Stimulated activated CD8-positive, alpha-beta memory T cell treated with anti-CD3 and anti-CD28 coated beads, Interleukin-4, amount 100 ng/mL, for 4 hours (primary cell): ENCODE measurements at places on chromosomes 11 and 22.
A peak's percentile ranks its signal among the peaks of the same experiment; 100 is the strongest.

GRCh38 chr11:73143126-73143838, 1.2 kb upstream of the FCHSD2 start:
- DNase-seq = no peak

DNA sequence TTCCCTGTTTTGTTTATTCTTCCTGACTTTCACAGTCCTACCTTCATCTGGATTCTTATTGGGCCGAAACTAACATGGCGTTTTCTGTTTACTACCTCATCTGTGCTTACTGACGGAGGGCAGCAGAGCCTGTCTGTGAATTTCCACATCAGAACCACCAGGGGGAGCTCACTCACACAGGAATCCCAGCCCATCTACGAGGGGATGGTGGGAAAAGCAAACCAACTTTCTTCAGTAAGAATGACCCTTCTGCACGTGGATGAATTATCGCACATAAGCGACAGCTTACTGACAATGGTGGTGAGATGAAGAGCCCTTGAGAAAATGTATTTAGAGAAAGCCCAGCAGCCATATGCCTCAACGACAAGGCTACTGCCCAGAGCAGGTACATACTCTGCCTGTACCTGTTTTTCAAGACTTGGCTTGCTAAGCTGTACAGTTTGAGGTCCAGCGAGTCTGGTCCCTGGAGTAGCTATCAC, 42.5 kb downstream of the LARGE2 start:
- peak; percentile 9 for DNase-seq

GRCh38 chr22:47213571-47214230, 451.3 kb downstream of the TBC1D22A start:
- DNase-seq = peak; percentile 3

DNA sequence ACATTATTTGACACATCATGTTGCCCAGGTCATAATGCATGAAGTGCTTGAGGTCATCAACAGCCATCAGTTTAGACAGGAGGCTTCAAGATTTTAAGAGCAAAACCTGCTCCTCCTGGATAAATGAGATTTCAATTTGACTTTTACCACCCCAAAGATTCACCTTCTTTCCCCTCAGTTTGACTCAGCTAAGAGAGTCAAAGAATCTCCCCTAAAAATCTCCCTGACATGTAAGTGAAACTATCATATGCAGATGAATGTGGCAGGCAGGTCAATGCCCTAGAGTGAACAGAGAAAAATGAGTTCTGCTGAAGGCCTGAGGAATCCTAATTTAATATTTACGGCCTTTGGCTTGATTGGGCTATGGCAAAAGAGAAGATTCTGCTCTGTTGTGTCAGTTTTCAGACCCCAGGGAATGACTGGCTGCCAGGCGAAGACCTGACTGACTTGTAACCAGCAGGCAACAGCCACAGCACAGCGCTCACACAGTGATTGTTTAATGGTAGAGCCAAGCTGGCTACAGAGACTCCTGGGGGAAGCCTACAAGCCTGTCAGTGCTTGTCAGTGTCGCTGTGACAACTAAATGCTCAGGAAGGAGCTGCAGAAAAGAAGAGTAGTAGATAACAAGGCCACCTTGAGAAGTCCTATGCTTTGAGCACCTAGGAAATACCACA, 491.2 kb upstream of the LRRC4C start:
- DNase-seq = no peak

DNA sequence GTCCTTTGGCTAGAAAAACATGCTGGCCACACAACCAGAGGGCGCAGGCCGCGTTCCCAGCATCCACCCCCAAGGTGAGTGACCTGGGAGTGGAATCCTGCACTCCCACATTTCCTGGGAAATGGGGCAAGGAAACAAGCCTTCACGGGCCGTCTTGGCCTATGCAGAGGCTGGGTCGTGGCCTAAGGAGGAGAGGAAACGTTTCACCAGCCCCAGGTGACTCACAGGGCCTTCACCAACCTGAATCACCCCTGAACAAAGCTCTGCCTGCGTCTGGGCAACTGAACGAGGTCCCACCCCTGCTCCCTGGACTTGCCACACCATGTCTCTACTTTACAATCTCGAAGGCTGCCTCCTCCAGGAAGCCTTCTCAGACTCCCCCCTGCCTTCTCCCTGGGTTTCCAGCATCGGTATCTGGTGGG, 13.2 kb downstream of the MYH9 start:
- DNase-seq = peak; percentile 49

- DNase-seq = no peak
Observed at GRCh38 chr11:101126551-101127196, 2.9 kb downstream of the PGR start.

- no peak for DNase-seq
Observed at GRCh38 chr22:37740455-37741311, 43.8 kb downstream of the TRIOBP start.

DNA sequence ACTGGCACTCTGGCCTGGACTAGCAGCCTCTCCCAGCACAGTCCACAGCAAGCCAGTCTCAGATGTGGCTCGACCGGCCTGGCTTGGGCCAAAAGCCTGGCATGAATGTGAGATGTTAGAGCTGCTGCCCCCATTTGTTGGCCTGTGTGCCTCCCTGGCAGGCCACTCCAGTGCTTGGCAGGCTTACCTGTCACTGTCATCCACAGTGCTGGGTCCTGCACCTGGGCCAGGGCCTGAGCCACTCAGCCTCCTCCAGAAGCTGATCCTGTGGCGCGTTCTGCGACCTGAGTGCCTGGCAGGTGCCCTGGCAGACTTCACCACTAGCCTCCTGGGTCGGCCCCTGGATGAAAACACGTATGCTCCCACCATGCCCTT, 36.1 kb downstream of the RRP8 start:
- DNase-seq = no peak

DNA sequence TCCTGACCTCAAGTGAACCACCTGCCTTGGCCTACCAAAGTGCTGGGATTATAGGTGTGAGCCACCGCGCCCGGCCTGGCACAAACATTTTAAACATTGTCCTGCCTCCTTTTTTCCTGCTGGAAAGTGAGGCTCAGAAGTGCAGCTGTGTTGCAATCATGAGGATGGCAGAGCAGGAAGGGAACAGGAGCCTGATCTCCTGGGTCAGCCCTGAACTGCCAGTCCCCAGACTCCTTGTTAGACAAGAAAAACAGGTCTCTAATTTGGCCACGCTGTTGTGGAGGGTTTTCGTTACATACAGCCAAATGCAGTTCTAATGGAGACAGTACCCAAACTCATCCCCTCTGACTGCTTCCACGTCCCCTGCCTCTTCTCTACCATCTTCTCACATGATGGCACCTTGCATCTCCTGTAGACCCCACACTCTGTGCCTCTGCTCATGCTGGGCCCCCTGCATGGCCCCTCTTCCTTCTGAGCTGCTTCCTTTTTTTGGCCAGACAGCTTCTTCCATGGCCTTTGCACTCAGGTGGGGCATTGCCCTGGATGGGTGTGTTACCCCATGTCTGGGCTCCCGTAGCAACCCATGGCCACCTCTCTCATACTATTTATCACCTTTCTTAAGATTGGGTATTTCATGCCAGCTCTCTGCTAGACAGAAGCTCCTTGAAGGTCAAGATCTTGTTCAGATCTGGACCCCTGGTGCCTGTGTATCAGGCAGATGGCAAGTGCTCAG, 227.1 kb downstream of the CEP164 start:
- DNase-seq = no peak

- no peak for DNase-seq
Observed at GRCh38 chr11:44029977-44030911, 17.5 kb upstream of the ACCSL start.

GRCh38 chr11:134486704-134487103, 74.7 kb upstream of the B3GAT1 start:
- no peak for DNase-seq

DNA sequence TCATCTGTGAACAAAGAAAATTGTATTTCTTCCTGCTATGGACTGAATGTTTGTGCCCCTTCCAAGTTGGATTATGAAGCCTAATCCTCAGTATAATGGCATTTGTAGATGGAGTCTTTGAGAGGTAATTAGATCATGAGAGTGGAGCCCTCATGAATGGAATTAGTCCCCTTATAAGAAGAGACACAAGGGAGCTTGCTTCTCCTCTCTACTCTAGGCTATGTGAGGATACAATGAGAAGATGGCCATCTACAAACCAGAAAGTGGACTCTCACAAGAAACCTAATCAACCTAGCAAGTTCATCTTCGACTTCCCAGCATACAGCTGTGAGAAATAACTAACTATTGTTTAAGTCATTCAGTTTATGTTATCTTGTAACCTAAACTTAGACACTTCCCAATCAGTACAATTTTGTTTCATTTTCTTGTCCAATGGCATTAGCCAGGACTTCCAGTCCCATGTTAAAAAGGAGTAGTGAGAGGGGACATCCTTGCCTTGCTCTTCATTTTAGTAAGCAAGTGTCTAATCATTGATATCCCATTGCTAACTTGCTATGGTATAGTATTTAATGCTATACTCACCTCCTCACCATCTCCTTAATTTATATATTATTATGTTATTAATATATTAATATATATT, 45.7 kb downstream of the PDGFD start:
- DNase-seq = no peak
